ENCODE measurements at places on chromosomes 2 and 18.
A peak's percentile ranks its signal among the peaks of the same experiment; 100 is the strongest.

- no peak for DNase-seq
Observed at GRCh38 chr2:98468621-98469236, 24.1 kb downstream of the INPP4A start.

DNA sequence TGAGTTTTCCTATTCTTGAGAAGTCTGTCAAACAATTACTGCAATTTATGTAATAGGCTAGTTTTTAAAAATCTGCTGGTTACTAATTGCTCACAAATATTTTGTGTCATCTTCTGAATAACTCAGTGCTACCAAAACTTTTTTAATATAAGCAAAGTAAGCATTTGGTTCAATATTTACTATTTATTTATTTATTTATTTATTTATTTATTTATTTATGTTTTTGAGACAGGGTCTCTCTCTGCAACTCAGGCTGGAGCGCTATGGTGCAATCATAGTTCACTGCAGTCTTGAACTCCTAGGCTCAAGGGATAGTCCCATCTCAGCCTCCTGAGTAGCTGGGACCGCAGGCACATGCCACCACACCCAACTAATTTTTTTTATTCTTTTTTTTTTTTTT lies 60.4 kb upstream of the CDH20 start:
- DNase-seq = no peak

DNA sequence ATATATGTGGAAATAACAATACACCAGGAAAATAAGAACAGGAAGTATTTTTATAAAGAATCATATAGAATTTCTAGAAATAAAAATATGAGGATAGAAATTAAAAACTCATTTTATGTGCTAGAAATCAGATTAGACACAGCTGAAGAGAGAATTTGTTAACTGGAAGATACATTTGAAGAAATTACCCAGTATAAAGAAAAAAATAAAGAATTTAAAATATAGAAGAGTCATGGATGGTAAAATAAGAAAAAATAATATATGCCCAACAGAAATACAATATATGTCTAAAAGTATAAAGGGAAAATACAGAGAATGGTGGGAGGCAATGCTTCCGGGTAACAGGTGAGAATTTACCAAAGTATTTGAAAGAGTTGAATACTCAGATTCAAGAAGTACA lies 539.9 kb downstream of the NR4A2 start:
- DNase-seq = no peak

DNA sequence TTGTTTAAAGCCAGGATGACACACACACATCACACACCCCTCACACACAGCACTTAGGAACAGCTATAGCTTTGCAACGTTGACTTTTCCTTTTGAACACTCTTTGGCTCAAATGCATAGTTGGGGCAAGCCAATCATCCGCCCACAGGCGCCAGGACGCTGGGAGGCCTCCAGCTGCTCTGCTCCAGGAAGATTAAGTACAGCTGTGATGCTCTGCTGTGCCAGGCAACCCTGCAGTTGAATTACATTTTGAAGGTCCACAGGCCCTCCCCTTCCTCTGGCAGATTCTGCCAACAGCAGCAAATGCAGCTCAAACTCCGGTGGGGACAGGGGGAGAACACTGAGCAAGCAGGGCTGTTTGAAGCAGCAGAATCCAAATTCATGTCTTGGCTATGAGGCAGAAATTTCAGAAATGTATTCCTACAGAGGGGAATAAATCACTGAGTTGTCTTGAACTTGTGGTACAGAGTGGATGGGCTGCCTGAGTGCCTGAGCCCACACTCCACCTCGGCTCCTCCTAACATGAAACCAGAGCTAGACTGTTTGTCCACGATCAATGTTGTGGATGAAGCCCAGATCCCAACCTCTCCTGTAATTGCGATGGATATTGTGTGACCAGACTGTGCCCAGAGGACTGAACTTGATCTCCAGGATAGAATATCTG lies 86.5 kb upstream of the PPP1CB start:
- DNase-seq = no peak

GRCh38 chr2:163459986-163460385 lies 275.8 kb downstream of the FIGN start:
- DNase-seq = no peak

DNA sequence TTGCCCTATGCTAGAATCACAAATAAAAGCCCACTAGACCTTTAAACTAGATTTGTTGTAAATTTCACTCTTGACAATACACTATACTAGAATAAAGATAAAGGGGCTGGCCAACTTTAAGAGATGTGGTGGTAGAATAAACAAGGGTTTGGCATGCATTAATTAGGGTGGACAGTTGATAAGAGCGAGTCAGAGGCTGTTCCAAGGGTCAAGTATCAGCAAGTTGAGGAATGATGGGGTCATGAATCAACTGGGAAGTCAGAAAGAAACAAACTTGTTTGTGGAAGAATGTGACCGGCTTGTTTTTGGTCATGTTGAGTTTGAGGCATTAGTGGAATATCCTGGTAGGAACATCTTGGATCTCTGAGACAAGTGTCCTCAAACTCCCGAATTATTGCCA lies 398.3 kb upstream of the TNP1 start:
- no peak for DNase-seq

GRCh38 chr2:100012561-100012960 lies 129.8 kb downstream of the AFF3 start:
- no peak for DNase-seq

DNA sequence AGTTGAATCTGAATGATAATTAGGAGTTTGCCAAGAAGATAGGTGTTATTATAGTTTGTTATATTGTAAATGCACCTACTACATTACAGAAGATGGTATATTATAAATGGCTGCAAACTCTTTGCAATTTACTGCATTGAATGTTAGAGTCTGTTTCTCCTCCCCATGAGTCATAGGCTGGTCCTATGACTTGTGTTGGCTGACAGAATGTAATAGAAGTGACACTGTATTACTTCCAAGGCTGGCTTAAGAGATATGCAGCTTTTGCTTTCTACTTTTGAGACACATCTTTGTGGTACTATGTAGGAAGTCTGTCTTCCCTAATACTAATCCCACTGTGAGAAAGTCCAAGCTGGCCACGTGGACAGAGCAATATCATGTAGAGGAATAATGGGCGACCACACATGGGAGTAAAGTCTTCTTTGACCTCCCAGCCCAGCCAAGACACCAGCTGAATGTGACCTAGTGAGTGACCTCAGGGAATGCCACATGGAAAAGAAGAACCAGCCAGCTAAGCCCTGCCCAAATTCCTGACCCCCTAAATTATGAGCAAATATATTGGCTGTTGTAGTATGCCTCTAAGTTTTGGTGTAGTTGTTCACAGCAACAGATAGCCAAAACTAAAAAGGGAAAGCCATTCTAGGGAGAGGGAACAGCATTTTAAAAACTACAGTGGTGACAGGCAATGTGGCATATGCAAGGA lies 6.8 kb upstream of the DDX1 start:
- no peak for DNase-seq

- DNase-seq = no peak
Observed at GRCh38 chr2:1990151-1990589, 245.9 kb upstream of the PXDN start.

- DNase-seq = no peak
Observed at GRCh38 chr2:45874344-45874743, 222.9 kb downstream of the PRKCE start.

DNA sequence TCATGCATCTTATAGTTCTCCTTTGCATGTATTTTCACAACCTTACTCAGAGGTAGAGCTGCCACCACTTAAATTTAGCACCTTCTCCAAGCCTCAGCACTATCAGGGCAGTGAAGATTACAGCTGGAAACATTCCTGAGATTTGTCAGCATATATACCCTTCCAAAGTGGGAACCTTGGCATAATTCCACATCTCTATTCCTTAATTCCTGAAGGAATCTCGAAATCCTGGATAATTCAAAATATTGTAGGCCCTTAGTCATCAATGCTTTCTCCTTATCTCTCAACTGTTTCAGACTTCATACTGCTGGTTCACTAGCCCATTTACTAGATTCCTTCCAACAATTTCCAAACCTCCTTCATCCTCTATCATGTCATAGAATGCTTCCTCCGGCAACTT lies 87.4 kb downstream of the ITSN2 start:
- no peak for DNase-seq

DNA sequence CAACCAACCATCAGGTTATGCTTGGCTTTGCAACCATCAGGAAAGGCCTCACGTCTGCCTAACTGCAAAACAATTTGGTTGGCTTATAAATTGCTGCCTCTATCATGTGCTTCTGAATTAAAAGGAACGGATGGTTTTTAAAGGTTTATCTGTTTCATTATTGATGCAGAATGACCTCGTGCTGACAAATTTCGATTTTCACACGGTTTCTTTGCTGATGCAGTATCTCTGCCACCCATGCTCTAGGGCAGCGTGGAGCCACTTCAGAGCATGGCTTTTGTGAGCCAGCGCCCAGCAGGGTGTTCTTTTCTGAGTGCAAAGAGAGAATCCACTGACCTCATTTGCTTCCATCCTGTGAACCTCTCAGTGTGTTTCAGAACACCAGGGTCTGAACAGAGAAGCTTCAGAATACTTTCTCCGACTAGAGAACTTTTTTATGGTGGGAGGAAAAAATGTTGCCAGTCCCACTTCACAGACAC lies 143.1 kb upstream of the L3MBTL4 start:
- DNase-seq = no peak

DNA sequence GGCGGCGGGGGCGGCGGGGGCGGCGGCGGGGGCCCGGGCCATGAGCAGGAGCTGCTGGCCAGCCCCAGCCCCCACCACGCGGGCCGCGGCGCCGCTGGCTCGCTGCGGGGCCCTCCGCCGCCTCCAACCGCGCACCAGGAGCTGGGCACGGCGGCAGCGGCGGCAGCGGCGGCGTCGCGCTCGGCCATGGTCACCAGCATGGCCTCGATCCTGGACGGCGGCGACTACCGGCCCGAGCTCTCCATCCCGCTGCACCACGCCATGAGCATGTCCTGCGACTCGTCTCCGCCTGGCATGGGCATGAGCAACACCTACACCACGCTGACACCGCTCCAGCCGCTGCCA lies 644 bp downstream of the ONECUT2 start:
- DNase-seq = no peak

DNA sequence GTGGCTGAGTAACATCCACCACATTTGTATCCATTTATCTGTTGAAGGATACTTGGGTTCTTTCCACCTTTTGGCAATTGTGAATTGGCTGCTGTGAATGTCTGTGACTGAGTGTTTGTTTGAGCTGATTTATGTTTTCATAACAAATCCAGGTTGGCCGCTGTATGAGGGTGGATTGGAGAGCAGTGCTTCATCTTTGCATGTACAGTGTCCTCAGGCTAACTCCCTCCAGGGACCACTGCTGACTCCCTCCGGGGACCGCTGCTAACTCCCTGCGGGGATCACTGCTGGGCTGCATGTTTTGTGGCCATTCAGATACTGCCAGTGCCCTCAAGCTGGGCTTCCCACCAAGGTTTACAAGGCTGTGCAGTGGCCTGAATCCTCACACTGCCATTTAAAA lies 10.2 kb downstream of the BOK start:
- DNase-seq = no peak

GRCh38 chr2:96547203-96547641 lies 10.7 kb downstream of the ARID5A start:
- DNase-seq = no peak

DNA sequence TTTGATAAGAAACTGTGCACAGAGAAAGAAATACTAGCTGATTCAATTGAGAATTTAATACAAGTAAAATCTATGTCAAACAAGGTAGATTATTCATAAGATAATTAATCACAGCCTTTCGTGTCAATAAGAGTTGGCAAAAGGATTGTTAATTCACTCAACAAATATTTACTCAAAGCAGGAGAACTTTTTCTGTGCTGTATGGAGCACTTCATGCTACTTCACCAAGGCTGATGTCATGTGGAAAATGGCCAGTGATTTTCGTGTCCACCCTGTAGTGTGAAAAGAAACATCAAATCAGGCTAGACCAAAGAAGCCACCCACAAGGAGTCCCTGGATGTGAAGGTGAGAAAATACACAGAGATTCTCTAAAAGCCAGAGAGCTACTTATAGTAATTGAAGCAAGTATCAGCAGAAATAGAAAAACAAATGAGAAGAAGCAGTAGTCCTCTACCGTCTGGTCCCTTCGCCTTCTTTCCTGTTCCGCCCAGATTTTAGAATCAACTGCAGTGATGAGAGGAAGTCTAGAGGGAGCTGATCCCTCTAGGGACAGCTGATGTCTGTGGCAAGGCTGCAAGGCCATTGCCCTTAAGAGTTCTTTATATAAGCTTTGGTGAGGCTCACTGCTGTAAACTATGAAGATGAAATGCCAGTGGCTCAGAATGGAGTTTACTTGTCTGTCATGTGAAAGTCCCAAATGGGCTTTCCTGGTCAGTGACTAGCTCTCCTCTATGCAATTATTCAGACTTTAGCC lies 201.3 kb upstream of the APCDD1 start:
- DNase-seq = no peak

- DNase-seq = no peak
Observed at GRCh38 chr2:177285892-177286715, 21.6 kb upstream of the NFE2L2 start.

DNA sequence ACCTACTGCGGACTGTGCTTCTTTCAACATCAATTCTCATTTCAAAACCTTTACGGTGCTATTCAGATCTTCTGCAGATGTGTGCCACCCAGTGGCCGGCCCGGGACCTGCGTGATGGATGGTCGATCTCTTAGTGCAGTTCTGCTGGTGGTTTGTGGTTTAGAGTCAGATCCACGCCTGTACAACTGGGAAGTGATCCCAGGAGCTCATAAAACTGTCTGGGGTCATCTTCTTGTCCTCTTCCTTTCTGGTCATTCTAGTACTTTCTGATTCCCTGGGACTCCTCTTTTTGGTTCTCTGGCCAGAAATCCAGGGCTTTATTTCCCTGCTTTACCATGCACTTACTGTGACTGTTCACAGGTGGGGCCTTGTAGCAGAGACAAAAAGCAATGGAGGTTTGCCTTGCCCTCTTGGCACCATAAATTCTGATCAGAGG lies 15.8 kb upstream of the SELENOI start:
- DNase-seq = peak; percentile 74

- no peak for DNase-seq
Observed at GRCh38 chr2:11473659-11474433, 7.9 kb upstream of the E2F6 start.

DNA sequence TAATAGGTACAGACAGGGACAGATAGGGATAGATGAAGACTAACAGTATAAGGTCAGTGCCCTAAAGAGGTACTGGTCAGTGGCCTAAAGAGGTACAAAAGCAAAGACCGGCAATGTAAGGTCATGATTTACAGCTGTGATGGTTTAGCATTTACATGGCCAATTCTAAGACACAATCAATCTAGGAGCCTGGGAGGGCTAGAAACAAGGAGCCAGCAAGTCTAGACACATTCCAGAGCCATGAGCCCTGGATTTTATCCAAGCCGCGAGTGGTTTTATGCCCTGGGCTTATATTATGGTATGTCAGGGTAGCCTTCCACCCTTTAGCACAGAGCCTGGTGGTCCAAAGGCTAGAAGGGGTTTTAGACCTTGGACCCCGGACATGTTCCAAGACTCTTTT lies 124.2 kb downstream of the CBLN2 start:
- no peak for DNase-seq

DNA sequence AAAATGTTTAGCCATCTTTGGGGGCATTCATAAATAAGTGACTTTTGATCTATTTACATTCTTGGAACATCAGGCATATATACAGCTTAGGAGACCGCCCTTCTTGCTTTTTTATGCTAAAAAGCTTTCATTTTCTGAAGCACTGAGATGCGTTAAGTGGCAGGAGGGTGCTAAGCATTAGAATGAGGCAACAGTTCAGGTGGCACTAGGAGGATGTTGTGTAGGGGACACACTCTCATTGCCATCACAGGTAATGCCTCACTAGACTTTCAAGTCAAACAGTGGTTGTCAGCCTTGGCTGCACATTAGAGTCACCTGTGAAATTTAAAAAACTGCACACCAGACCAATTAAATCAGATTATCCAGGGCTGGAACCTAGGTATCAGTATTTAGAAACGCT lies 39.1 kb downstream of the EHBP1 start:
- no peak for DNase-seq

Data from GM06990 (cell line).